ENCODE measurements at places on chromosomes 12 and 14.

DNA sequence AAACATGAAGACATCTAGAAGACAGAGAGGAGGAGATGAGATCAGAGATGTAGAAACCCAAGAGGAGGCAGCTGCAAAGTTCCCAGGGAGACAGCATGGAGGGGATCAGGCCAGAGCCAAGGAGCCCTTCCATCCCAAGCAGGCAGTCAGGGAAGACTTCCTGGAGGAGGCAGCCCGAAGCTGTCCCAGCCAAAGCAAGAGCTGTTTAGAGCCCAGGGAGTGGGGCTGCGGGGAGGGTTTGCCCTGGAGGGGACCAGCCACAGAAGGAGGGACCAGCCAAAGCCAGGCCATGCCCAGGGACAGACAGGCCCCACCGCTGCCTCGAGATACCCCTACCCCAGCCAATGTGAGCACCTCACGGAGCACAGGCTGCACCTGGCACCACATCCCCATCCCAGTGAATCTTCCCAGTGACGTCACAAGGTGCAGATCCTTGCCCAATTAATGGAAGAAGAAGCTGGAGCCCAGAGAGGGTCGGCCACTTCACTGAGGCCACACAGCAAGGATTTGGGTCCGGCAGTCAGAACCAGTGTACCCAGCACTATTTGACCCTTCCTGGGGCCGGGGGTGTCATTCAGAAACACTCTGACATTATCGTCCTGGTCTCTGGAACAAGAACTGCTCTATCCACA, 14.1 kb upstream of the DIO3 start:
- DNase-seq: no peak

GRCh38 chr14:34711169-34711568, 3.2 kb downstream of the CFL2 start:
- DNase-seq: no peak

DNA sequence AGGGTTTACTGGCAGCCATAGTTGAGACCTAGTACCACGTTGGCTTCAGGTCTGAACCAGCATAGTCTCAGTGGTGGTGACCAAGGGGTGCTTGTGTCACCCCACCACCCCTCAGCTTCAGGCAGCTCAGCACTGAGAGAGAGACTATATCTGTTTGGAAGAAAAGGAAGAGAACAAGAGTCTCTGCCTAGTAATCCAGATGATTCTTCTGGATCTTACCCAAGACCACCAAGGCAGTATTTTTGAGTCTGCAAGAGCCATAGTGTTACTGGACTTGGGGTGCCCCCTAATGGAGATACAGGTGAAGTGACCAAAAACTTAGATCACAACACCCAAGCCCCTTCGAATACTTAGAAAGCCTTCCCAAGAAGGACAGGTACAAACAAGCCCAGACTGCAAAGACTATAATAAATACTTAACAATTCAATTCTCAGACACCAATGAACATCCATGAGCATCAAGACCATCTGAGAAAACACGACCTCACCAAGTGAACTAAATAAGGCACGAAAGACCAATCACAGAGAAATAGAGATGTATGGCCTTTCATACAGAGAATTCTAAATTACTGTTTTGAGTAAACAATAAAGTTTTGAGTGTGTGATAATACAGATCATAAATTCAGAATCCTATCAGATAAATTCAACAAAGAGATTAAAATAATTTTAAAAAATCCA, 107.0 kb downstream of the HELB start:
- DNase-seq: no peak

GRCh38 chr14:104800771-104801519, at the start of gene ZBTB42:
TSS of gene ZBTB42 (plus strand) at chr14:104801101. CDS start at chr14:104801198, 97 bp downstream.
- peak; percentile 90 for DNase-seq

DNA sequence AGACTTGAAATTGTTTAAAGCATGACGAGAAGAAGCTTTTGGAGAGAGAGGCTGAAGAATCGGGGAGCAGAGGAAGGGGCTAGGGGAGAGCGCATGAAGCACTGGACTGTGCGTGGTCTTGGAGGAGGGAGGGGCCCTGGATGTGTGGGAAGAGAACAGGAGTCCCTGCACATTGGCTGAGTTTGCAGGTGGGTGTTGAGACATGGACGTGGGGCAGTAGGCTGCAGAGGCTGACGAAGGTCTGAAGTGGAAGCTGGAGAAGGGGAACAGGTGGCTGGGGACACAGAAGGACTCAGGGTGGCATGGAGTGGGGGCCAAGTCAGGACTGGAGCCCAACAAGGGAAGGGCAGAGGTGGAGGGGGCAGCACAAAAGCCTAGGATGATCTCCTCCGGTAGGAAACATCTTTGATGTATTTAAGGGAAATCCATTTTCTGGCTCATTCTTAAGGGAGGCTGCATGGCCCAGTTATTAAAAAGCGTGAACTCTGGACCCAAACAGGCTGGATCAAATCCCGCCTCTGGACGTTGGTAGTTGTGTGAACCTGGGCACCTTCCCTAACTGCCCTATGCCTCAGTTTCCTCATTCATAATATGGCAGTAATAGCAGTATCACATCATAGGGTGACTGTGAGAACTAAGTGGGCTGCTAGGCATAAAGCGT, 29.0 kb downstream of the ADGRD1 start:
- no peak for DNase-seq

DNA sequence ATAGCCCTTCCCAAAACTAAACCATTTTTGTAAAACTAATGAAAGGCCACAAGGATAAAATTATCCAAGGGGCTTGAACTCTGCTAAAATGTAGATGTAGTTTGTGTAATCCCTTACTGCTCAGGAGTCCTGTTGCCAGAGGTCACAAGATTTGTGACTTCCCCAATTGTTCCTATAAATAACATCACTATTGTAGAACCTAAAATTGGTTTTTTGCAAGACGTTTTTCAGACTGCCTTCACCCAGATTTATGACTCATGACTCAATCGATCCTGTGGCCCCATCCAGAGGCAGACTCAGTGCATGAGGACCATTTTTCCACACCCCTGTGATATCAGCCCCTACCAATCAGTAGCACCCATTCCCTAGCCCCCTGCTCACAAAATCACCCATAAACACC, 61.5 kb upstream of the RASSF8 start:
- no peak for DNase-seq

- no peak for DNase-seq
Observed at GRCh38 chr14:89750281-89750755, 204.2 kb downstream of the EFCAB11 start.

DNA sequence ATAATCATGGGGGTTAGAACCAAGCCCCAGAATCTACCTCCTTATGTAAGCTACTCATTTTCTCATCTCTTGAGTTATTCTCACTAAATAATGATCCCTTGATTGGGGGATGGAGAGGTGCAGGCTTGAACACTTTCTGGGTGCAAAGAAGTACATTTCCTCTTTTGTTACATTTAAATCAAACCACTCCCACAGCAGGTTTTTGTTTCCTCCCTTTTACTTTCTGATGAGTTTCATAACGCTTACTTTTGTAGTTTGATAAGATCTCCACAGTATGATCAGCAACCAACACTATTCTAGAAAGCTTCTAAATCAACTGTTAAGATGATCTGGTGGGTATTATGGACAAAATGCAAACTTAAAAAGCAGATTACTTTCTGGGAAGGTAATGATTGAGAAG, 20.5 kb downstream of the VCPKMT start:
- DNase-seq: no peak

GRCh38 chr14:63952933-63953437, 100.2 kb downstream of the SYNE2 start:
- no peak for DNase-seq

GRCh38 chr14:88166616-88167015, 156.5 kb downstream of the KCNK10 start:
- no peak for DNase-seq

- no peak for DNase-seq
Observed at GRCh38 chr14:26128931-26129671, 468.7 kb downstream of the NOVA1 start.

DNA sequence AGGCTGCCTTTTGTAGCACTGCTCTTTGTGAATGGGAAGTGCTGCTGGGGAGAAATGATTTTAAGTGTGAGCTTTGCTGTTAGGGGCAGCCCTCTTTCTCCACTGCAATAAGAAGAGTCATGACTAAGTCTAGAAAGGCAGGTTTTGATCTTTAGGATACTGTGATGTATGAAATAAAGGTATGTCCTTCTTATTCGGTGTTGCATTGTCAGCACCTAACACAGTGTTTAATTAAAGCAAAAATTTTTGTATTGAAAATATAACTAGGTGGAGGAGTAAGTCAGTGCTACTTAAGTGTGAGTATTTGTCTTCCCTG, 81.5 kb downstream of the ETV6 start:
- DNase-seq: no peak

GRCh38 chr14:78131616-78132015, 38.6 kb upstream of the NRXN3 start:
- no peak for DNase-seq

DNA sequence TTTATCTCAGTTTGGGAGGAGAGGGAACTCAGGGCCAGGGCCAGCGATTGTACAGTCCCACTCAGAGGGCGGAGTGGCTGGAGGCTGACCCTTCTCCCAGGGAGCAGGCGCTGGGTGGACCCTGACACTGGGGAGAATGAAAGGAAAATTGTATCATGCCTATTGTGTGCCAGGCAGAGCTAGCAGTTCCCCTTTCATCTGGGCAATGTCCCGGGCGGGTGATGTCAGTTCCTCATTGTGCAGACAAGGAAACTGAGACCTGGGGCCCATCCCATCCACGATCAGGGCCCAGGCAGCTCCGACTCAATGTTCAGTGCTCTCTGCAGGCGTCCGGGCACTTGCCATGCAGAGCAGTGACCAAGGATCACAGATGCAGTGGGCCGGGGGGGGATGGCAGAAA, 101.9 kb upstream of the RTL1 start:
- peak; percentile 48 for DNase-seq

DNA sequence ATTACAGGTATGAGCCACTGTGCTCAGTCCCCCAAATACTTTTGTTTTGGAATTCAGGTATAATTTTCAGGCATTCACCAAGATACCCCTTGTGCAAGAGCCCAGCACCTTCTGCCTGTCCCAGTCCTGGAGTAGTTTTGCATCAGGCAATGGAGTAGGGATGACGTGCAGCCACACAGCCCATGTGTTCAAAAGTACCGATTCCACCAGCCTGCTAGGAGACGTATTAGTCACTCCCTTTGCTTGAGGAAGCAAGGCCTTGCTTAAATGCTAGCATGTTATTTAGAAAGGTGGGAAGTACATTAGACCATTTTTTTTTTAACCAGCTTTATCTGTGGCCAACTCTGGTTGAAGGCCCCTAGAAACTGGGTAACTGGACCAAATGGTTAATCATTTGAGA, 15.0 kb upstream of the GALNT16 start:
- DNase-seq: no peak

- no peak for DNase-seq
Observed at GRCh38 chr12:6070472-6071257, 53.8 kb downstream of the VWF start.

GRCh38 chr12:91098941-91099340, 12.4 kb downstream of the LUM start:
- DNase-seq: no peak

Data from activated effector memory CD4-positive, alpha-beta T cell treated with anti-CD3 and anti-CD28 coated beads, Interleukin-2, amount 50 U/mL, for 16 hours (primary cell).